ENCODE measurements at places on chromosomes 16 and 17.

DNA sequence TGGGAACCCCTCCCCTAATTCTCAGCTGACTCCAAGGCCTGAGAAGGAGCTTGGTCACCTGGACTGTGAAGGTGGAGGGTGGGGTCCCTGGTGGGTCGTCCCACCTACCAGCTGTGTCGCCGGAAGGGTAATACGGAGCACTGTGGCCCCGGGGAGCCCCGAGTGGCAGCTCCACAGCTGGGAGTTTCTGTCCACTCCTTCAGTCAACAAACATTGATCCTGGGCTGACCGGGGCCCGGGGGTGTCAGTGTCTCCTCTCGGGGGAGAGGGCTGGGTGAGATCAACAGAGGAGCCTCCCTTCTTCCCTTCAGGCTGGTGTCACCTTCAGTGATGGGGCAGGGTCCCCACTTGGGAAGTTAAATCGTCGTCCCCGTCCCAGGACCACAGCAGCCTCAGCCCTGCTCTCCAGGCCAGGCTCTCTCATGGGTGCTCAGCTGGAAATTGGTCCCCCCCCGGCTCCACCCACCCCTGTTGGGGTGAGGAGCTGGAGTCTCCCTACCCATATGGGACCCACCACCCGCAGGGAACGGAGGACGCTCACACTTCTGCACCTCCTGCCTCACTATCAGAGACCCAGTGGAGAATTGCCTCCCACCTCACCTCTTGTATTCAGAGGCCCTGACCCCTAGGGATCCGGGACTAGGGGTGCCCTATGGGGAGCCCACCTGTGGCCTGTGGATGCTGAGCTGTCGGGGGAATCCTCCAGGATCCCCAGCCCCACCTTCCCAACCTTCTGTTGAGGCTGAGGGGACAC, 1.9 kb downstream of the GCGR start:
- DNase-seq = no peak

GRCh38 chr17:71316176-71316897, 804.5 kb upstream of the SOX9 start:
- DNase-seq = no peak

DNA sequence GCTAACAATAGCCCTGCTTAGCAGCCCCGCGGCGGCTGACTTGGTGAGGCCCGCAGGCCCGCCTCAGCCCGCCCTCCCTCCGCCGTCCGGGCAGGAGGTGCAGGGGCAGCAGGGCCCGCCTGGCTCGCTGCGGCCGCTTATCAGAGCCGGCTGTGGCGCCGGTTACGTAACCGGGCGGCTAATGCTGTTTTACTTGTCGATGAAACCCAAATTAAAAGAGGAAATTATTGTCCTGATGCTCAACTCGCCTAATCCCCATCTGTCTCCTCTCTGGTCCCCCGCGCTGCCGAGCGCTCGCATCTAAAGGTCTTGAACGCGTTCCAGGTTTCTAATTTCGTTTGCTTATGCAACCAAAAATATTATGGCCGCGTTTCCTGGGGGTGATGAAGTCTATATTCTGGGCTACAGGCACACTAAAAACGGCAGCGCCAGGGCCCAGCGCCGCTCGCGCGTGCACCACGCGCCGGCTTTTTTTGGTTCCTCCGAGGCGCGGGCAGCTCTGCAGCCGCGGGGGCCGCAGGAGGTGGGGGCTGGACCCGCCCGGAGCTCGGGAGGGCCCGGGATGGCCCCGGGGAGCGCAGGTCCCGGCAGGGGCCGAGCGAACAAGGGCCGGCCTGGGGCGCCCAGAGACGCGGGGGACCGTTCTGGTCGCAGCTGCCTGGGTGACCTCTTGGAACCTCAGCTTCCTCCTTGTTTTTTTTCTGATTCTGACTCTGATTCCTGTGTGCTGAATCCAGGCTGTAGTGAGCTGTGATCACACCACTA, 65.2 kb upstream of the TOB1 start:
- peak; percentile 86 for DNase-seq

DNA sequence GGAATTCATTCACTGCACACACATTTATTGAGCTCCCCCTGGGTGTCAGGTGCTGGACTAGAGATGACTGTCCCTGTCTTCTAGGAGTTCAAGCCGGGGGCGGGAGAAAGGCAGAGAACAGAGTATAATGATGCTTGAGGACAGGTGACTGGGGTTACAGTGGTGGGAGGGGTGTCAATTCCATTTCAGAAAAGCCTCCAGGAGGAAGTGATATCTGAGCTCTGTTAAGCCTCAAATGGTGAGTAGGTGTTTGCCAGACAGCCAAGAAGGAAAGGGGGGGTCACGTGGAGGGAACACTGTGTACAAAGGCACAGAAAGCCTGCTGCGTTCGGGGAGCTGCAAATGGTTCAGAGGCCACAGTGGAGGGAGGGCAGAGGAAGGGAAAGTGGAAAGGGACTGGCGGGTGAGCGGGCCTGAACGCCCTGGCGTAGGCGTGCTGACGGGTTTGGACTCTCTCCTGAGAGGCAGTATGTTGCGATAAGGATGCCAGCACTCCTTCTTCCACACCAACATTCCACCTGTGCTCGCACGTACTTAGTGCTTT, 9.7 kb upstream of the NXPH3 start:
- DNase-seq = no peak

DNA sequence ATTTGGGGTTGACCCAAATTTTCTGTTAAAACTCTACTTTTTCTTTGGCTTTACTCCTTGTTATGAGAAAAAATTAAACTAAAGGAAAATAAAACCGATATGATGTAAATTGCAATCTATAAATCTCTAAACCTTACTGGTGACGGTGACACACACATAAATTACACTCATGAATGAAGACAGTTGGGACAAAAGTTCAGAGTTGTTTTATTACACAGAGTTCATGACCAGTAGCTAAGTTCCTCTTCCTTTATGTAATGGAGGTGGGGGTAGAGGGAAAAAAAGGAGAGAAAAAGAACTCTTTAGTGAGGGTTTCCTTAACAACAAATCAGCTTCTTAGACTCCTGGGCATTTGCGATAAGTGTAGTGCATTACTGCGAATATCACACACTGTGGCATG, 220.7 kb downstream of the KCNJ2 start:
- DNase-seq = no peak

GRCh38 chr16:75130150-75130771, 13.7 kb upstream of the LDHD start:
- no peak for DNase-seq

DNA sequence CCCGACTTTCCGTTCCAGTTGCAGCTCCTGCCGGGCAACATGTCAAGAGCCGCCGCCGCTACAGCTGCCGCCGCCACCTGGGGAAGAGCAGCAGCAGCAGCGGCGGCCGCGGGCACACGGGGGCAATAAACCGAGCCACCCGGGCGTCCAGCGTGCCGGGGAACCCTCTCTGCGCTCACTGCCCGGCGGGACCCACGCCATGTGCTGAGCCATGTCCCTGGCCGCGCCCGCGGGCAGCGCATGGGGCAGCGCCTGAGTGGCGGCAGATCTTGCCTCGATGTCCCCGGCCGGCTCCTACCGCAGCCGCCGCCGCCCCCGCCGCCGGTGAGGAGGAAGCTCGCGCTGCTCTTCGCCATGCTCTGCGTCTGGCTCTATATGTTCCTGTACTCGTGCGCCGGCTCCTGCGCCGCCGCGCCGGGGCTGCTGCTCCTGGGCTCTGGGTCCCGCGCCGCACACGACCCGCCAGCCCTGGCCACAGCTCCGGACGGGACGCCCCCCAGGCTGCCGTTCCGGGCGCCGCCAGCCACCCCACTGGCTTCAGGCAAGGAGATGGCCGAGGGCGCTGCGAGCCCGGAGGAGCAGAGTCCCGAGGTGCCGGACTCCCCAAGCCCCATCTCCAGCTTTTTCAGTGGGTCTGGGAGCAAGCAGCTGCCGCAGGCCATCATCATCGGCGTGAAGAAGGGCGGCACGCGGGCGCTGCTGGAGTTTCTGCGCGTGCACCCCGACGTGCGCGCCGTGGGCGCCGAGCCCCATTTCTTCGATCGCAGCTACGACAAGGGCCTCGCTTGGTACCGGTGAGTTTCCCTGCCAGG, 604 bp downstream of the HS3ST3B1 start:
- DNase-seq = no peak

- DNase-seq = no peak
Measured at GRCh38 chr17:57354673-57355072, 98.3 kb downstream of the MSI2 start.

DNA sequence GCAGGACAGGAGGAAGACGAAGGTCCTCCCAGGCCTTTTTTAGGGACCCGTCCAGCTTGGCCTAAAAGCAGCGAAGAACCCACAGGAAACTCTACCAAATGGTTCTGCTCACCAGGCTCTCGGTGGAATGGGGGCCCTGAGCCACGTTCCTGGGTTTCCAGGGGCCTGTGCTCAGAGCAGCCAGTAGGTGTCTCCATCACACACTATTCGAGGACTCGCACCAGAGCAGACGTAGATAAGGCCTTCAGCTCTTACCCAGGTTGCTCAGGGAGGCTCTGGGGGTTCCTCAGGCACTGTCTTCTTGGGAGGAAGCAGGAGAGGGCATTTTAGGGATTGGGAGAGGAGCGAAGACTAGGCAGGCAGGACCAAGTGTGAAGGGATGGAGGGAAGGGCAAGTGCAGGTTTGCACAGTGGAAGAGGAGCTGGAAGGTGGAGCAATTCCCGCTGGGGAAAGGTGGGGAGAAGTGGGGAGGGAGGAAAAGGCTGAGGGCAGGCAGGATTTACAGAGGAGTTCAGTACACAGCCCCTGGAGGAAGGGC, 157.1 kb downstream of the RGS9 start:
- no peak for DNase-seq

DNA sequence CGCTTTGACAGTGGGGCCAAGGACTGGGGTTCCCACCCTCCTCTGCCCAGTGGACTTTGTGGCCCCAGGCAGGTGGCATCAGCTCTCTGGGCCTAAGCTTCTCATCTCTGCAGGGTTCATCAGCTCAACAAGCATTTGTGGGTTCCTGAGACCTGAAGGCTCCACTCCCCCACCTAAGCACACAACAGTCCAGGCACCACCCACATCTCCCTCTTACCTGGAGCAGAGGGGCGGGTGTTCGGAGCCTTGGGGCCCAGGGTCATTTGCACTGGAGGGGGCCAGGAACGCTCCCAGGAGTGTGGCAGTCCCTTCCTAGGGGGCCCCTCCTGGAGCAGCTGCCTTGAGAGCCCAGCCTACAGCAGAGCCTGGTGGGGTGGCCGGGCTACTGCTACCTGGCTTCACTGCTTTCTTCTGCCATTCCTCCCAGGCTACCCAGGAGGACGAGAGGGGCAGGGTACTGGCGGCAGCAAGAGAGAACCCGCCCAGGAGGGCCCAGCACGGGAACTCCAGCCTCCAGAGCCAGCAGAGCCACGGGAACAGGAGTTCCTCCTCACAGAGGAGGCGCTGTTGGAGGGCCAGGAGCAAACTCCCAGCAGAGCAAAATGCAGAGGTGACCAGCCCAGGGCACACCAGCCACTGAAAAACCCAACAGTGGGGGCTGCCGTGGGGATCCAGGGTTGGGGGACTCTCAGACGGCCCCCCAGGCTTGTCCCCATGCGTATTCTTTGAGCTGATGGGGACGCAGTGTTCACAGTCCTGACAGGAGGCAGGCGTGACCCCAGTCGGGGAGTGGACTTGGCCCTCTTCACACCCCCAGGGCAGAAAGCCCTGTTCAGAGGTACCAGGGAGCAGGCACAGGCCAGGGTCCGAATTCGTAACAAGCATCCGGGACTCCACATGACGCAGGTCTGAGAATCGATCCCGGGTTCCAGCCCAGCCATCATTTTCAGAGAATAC, 35.1 kb upstream of the SLC38A10 start:
- no peak for DNase-seq

GRCh38 chr17:48555258-48556228, 10.6 kb upstream of the HOXB2 start:
- no peak for DNase-seq

- DNase-seq = no peak
Measured at GRCh38 chr17:12737740-12738469, 51.4 kb upstream of the ARHGAP44 start.
